ENCODE measurements at places on chromosomes 11 and 22. TPM values are rescaled to one million over a fixed set of nuclear protein-coding genes. Genes with fewer than 3 reads are reported as not detected.
A peak's percentile ranks its signal among the peaks of the same experiment; 100 is the strongest.

DNA sequence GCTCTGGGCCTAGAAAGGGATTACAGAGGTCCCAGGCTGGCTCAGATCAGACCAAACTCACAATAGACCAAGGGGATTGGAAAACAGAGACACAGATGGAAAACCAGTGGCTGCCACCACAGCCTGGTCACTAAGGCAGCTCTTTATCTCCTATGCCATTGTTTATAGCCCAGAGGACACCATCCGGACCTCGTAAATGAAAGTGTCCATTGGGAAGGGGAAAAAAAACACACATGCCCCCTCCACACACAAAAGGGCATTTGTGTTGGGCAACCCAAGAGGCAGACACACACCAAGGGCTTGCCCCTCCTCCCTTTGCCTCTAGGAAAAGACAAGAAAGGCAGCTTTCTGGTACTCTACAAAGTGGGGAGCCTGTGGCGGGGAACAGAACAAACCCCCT lies 85.9 kb downstream of the GAB2 start:
- no peaks in the 10 kb centered on the region for H3K27me3 ChIP-seq
- H3K36me3 ChIP-seq, result peaks cover 6% of the 10 kb centered on the region
- no peak overlapping the region for H3K4me3 ChIP-seq
- DNase-seq, result no peak
- peaks cover 13% of the 10 kb centered on the region for H3K4me1 ChIP-seq
- H3K27ac ChIP-seq, result no peak overlapping the region

- peaks cover 7% of the 10 kb centered on the region for H3K27me3 ChIP-seq
- no peak for DNase-seq
- no peaks in the 10 kb centered on the region for H3K4me1 ChIP-seq
- H3K4me3 ChIP-seq, result no peak overlapping the region
- no peaks in the 10 kb centered on the region for H3K36me3 ChIP-seq
These were observed 31.9 kb upstream of the FAM181B start for GRCh38 chr11:82765466-82766034.

DNA sequence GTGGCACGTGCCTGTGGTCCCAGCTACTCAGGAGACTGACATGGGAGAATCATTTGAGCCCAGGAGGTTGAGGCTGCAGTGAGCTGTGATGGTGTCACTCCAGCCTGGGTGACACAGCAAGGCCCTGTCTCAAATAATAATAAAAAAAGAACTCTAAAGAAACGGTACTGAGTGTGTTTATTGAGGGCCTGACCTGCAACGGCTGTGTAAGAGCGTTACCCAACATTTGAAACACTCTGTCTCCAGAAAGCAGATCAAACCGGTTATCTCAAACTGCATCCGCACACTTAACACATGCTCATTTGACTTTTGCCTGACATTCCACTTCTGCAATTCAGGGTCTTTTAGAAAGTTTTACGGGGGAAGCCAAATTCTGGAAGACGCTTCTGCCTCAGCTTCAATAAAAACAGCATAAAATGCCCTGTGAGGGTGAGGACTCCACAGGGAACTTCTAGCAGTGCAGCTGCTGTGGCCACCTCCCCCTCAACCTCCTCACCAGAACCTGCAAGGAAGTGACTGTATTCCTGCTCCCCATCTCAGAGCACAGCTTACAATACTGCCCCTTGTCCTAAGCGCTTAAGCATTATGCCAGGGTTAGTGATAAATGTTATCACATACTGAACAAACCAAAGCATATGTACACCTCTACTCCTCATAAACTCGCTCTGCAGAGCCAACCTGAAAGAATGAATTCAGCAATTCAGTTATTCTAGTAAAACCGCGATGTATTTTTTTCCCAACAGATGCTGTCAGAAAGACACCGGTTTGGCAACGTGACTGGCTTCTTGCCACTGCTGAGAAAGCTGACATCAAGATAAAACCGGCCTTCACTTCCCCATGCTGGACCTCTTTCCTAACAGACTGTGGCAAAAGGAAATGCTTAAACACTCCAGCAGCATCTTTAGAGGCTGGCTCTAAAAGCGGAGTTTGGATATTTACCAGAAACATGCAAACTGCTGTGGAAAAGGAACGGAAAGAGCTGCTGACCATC lies 52.2 kb downstream of the PRDM10 start:
- H3K27ac ChIP-seq, result peak overlapping the region; percentile 26
- no peaks in the 10 kb centered on the region for H3K27me3 ChIP-seq
- H3K4me3 ChIP-seq, result no peak overlapping the region
- no peak for DNase-seq
- peaks cover 13% of the 10 kb centered on the region for H3K36me3 ChIP-seq

GRCh38 chr11:132142121-132142520 lies 771.7 kb downstream of the NTM start:
- H3K27ac ChIP-seq, result no peak overlapping the region
- no peaks in the 10 kb centered on the region for H3K36me3 ChIP-seq
- no peak overlapping the region for H3K4me3 ChIP-seq

DNA sequence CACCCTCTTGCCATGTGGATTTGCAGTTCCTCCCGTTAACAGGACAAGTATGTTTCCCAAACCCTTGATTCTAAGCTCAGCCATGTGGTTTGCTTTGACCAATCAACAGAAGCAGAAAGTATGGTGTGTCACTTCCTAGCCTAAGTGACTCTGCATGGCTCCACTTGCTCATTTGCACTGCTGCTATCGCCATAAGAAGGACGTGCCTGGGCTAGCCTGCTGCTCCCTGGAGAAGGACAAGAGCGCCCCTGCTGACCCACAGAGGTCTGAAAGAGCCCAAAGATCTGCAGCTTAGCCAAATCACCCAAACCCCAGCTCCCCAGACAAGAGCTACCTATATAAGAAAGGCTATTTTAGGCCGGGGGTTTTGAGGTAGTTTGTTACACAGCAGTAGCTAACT lies 18.0 kb downstream of the TBRG1 start:
- no peak overlapping the region for H3K27ac ChIP-seq
- no peak for DNase-seq
- peaks cover 6% of the 10 kb centered on the region for H3K4me1 ChIP-seq

- H3K36me3 ChIP-seq, result no peaks in the 10 kb centered on the region
- peaks cover 9% of the 10 kb centered on the region for H3K27me3 ChIP-seq
- DNase-seq, result no peak
These were observed 14.8 kb downstream of the FAM181B start for GRCh38 chr11:82718821-82719220.

DNA sequence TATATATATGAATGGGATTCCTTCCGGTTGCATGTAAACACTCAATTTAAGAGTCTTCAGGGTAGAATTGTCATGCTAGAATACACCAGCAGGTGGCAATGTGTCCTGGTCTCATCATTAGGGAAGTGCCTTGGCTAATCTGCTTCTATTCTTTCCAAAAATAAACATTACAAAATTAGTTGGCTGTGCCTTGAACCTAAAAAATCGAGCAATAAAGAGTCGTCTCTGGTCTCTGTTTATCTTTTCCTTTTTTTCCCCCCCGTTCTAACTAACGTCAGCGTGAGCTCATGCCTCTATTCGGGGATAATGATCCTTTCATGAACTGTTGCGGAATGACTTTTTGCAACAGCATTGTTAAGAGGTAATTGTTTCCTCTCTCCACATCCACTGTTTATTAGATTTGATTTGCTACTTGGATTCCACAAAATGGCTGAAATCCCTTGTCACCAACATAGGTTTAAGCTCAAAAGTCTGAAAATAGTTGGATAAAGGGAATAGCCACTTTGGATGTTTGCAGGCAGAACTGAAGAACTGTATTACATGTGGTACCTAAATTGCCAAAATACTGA lies 1.2 kb upstream of the ARHGEF12 start:
- H3K27ac ChIP-seq, result peak overlapping the region; percentile 79
- H3K27me3 ChIP-seq, result no peaks in the 10 kb centered on the region
- H3K4me3 ChIP-seq, result peak overlapping the region; percentile 84
- DNase-seq, result no peak

GRCh38 chr11:65078151-65078550 lies 5.7 kb downstream of the CDCA5 start:
- DNase-seq, result no peak
- H3K36me3 ChIP-seq, result peaks cover 7% of the 10 kb centered on the region
- no peak overlapping the region for H3K4me3 ChIP-seq
- H3K27ac ChIP-seq, result peak overlapping the region; percentile 71

DNA sequence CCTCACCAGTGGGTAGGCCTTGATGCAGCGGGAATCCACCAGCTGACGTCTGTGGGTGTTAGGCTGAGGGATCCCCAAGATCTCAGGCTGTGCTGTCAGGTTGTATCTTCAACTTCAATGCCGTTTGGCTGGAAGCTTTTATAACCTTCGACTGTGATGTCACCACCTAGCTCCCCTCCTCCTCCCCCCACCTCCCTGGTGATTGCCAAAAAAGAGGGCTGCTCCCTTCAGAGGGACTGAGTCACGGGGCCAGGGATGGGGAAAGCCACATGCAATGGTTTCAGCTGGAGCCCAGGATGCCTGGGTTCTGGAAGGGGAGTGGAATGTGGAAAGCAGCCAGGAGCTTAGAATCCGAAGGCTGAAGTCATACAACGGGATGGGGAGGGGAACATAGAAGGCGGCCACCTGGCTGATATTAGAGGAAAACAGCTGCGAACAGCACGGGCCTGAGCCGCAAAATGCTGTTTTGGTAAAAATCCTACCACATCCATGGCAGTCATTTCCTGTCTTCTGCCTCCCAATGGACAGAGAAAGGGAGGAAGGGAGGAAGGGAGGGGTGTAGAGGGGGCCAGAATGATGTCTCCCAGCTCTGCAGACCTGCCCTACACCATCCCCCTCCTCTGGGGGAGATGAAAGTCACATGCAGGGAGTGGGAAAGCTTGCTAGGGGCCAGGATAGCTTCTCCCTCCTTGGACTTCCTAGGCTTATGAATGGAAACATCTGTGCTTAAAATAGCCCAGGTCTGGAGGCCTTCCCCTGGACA lies at the start of gene LRRN4CL:
TSS of gene LRRN4CL (minus strand) at position 110 of the 763 bp plus-strand sequence. CDS start 1,022 bp downstream, outside the sequence.
- peaks cover 15% of the 10 kb centered on the region for H3K36me3 ChIP-seq
- H3K27ac ChIP-seq, result peak within 1 kb of the TSS; percentile 29
- no peak for DNase-seq
- peak within 1 kb of the TSS; percentile 58 for H3K4me3 ChIP-seq
- peaks cover 10% of the 10 kb centered on the region for H3K4me1 ChIP-seq
- H3K27me3 ChIP-seq, result no peaks in the 10 kb centered on the region

GRCh38 chr22:33400891-33401290 lies 342.7 kb upstream of the SYN3 start:
- H3K27me3 ChIP-seq, result no peaks in the 10 kb centered on the region
- H3K4me1 ChIP-seq, result peaks cover 14% of the 10 kb centered on the region
- H3K4me3 ChIP-seq, result no peak overlapping the region
- peaks cover 30% of the 10 kb centered on the region for H3K36me3 ChIP-seq
- DNase-seq, result no peak
- H3K27ac ChIP-seq, result no peak overlapping the region

DNA sequence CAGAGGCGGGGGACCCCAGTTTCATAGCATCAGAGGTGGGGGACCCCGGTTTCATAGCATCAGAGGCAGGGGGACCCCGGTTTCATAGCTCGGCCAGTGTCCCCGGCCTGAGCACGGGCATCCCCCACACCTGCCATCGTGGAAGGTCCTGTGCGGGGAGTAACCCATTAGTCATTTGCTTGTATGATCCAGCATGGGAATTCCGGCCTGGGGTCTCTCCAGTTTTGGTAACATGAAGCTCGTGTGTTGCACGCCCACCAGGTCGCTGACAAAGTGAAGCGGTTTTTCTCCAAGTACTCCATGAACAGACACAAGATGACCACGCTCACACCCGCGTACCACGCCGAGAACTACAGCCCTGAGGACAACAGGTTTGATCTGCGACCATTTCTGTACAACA lies 29.0 kb upstream of the KRTAP5-7 start:
- H3K4me3 ChIP-seq, result no peak overlapping the region
- H3K4me1 ChIP-seq, result no peaks in the 10 kb centered on the region
- peak; percentile 55 for DNase-seq
- H3K27me3 ChIP-seq, result no peaks in the 10 kb centered on the region
- H3K36me3 ChIP-seq, result peaks cover 25% of the 10 kb centered on the region

DNA sequence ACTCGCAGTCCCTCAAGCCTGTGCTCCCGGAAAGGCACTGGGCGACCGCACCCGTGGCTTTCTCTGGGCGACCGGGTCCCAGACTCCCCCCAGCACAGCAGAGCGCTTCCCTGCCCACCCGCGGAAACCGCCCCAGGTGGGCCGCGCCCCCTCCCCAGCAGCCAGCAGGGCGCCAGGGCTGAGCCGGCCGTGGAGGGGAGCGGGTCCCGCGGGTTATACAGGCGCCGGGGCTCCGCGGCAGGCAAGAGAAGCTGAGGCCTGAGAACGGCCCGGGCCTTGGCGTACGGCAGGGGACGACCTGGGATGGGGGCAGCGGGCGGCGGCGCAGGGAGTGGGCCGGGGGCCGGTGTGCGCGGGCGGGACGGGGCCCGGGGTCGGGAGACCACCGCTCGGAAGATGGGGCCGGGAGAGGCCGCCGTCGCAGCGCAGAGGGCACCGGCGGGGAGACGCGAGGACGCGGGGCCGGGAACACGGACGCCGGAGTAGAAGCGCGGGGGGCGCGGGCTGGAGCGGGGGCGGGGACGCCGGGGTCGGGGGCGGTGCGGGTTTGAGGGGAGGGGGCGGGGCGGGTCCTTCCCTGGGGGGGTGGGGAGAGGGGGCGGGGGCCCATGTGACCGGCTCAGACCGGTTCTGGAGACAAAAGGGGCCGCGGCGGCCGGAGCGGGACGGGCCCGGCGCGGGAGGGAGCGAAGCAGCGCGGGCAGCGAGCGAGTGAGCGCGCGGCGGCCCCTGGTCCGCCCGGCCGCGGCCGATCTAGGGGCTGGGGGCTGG lies at the start of gene MDK:
TSS of gene MDK (plus strand) at position 622 of the 771 bp plus-strand sequence. CDS start 389 bp downstream, outside the sequence.
- peaks cover 5% of the 10 kb centered on the region for H3K36me3 ChIP-seq
- no peak for DNase-seq
- H3K4me3 ChIP-seq, result peak within 1 kb of the TSS; percentile 91
- peak within 1 kb of the TSS; percentile 88 for H3K27ac ChIP-seq

- peak overlapping the region; percentile 5 for H3K4me3 ChIP-seq
- DNase-seq, result no peak
- H3K27ac ChIP-seq, result peak overlapping the region; percentile 90
- no peaks in the 10 kb centered on the region for H3K27me3 ChIP-seq
- H3K36me3 ChIP-seq, result peaks cover 41% of the 10 kb centered on the region
These were observed 75.4 kb downstream of the SWAP70 start for GRCh38 chr11:9739123-9739900.

DNA sequence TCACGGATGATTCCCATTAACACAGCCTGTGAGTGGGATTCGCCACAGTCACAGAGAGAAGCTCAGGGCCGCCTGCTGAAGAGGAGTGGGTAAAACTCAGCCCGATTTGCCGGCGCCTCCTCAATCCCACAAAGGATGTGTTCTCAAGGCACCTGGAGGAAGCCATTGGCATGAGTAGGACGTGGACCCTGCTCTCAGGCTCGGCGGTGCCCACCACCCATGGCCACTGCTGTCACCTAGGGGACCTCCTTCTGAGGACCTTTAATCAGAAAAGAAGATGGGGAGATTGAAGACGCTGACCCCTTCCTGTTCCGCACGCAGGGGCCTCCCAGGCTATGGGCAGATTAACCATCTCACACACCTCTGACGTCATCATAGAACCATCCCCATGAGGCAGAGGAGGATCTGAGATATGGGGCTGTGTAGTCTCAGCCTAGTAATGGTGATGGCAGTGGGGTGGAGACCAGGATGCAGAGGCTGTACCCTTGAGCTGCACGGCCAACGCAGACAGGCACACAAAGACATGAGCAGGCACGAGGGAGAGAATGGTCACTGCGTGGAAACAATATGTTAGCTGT lies 571.8 kb downstream of the BRD1 start:
- H3K27me3 ChIP-seq, result peaks cover 30% of the 10 kb centered on the region
- H3K36me3 ChIP-seq, result no peaks in the 10 kb centered on the region
- H3K4me1 ChIP-seq, result no peaks in the 10 kb centered on the region
- no peak overlapping the region for H3K27ac ChIP-seq

GRCh38 chr11:119902656-119903231 lies 173.7 kb upstream of the NECTIN1 start:
- no peaks in the 10 kb centered on the region for H3K36me3 ChIP-seq
- DNase-seq, result no peak
- no peak overlapping the region for H3K27ac ChIP-seq
- H3K4me3 ChIP-seq, result no peak overlapping the region

The APOL1 gene
- total RNA-seq, result 5.4 TPM

The MS4A3 gene
- total RNA-seq, result not detected

The CBL gene
- total RNA-seq, result 21.1 TPM

Data from type B pancreatic cell (in vitro differentiated cells).